Glutamatergic neuron (in vitro differentiated cells): ENCODE measurements at places on chromosomes 1 and 21. TPM values are rescaled to one million over a fixed set of nuclear protein-coding genes. Genes with fewer than 3 reads are reported as not detected.
A peak's percentile ranks its signal among the peaks of the same experiment; 100 is the strongest.

DNA sequence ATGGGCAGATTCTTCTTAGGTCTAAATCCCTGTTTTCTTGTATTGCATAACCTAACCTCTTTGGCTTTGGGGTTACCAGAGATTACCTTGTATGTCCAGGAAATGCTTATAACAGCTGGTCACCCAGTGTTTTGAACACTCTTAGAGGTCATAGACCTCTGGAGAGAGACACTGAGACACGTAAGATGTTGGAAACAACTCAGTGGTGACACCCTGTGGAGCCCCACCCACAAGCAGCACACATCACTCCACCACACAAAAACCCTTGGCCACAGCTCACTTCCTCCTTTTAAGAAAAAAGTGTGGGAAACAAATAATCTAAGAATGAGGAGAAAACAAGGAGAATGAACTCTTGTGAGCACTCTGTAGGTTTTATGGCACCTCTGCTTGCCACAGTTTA is 26.3 kb upstream of the CYP4B1 start:
- H3K36me3 ChIP-seq, result peaks cover 11% of the 10 kb centered on the region
- H3K4me3 ChIP-seq, result no peak overlapping the region
- no peak for DNase-seq
- H3K27ac ChIP-seq, result no peak overlapping the region
- peaks cover 2% of the 10 kb centered on the region for H3K27me3 ChIP-seq

DNA sequence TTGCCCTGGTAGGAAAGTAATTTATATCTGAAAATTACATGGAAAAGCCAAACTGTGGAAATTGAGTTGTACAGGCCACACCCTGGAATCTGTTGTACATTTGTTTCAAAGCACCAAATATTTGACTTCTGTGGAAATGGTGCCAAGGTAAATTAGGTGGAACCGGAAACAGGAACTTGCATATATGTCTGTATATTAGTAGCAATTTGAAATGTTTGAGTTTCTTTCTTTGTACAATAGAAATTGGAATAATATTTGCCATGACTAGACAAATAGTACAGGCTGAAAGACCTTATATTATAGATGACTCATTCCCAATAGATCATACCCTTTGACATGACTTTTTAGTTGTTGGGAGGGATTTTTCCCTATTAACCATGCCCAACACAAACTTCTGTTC is 10.5 kb upstream of the TAF1A start:
- H3K4me1 ChIP-seq, result no peaks in the 10 kb centered on the region
- no peaks in the 10 kb centered on the region for H3K27me3 ChIP-seq
- H3K36me3 ChIP-seq, result no peaks in the 10 kb centered on the region
- no peak overlapping the region for H3K4me3 ChIP-seq
- no peak for DNase-seq
- no peak overlapping the region for H3K27ac ChIP-seq

The PIGR gene
- not detected for total RNA-seq

GRCh38 chr1:207956986-207957385 is 46.1 kb upstream of the CD34 start:
- H3K36me3 ChIP-seq, result no peaks in the 10 kb centered on the region
- peaks cover 2% of the 10 kb centered on the region for H3K27me3 ChIP-seq
- H3K27ac ChIP-seq, result no peak overlapping the region
- no peak overlapping the region for H3K4me3 ChIP-seq
- no peak for DNase-seq
- H3K4me1 ChIP-seq, result no peaks in the 10 kb centered on the region

DNA sequence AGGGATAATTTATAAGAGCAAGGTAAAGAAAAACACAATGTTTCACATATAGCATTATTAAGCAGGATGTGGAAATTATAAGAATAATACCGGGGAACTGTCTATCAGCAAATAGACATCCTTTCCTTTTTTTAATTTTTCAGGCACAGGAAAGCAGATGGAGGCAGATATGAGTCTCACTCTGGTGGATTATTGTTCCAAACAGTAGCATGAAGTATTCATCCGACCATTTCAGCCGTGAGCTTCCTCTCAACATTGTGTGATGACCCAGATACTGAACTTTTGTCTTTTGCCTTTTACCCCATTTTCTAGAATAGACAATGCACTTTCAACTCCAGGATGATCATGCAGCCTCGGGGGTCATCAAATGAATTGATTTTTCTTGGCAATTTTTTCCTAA is 599.8 kb downstream of the ADGRL2 start:
- H3K4me3 ChIP-seq, result no peak overlapping the region
- H3K27me3 ChIP-seq, result no peaks in the 10 kb centered on the region
- H3K27ac ChIP-seq, result no peak overlapping the region
- DNase-seq, result no peak
- peaks cover 8% of the 10 kb centered on the region for H3K4me1 ChIP-seq

- H3K4me3 ChIP-seq, result peak overlapping the region; percentile 87
- DNase-seq, result peak; percentile 59
- no peaks in the 10 kb centered on the region for H3K36me3 ChIP-seq
- H3K27ac ChIP-seq, result peak overlapping the region; percentile 59
Measured at GRCh38 chr1:39409055-39409816, 82.2 kb upstream of the BMP8A start.

- no peaks in the 10 kb centered on the region for H3K27me3 ChIP-seq
- no peaks in the 10 kb centered on the region for H3K36me3 ChIP-seq
- H3K4me3 ChIP-seq, result no peak overlapping the region
- H3K4me1 ChIP-seq, result no peaks in the 10 kb centered on the region
- H3K27ac ChIP-seq, result no peak overlapping the region
Measured at GRCh38 chr1:210359255-210359654, 30.6 kb downstream of the HHAT start.

DNA sequence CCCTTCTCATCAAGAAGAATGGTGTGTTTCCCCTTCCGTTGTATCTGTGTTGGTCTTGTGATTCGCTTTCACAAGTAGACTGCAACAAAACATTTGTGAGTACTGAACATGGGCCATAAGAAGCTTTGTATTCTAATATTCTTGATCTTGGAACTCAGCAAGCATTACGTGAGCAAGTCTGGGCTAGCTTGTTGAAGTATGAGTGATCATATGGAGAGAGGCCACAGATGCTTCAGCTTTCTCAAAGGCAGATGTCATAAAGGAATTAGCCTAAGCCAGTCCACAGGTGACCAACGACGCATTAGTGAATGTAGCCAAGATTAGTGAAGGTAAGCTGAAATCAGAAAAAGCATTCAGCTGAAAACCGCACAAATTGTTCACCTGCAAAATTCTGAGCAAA is 609.6 kb upstream of the NEGR1 start:
- no peaks in the 10 kb centered on the region for H3K36me3 ChIP-seq
- H3K4me1 ChIP-seq, result peaks cover 23% of the 10 kb centered on the region
- peak overlapping the region; percentile 79 for H3K27ac ChIP-seq
- peaks cover 2% of the 10 kb centered on the region for H3K27me3 ChIP-seq
- DNase-seq, result no peak
- H3K4me3 ChIP-seq, result no peak overlapping the region

The ZNF593OS gene
- 4.2 TPM for total RNA-seq

The LRRC3 gene
- 5.8 TPM for total RNA-seq

- H3K36me3 ChIP-seq, result no peaks in the 10 kb centered on the region
- peaks cover 43% of the 10 kb centered on the region for H3K27me3 ChIP-seq
- H3K27ac ChIP-seq, result no peak overlapping the region
- peak overlapping the region; percentile 92 for H3K4me3 ChIP-seq
Measured at GRCh38 chr1:90724926-90725656, 8.0 kb upstream of the BARHL2 start.

The LPAR3 gene
- 14.0 TPM for total RNA-seq

DNA sequence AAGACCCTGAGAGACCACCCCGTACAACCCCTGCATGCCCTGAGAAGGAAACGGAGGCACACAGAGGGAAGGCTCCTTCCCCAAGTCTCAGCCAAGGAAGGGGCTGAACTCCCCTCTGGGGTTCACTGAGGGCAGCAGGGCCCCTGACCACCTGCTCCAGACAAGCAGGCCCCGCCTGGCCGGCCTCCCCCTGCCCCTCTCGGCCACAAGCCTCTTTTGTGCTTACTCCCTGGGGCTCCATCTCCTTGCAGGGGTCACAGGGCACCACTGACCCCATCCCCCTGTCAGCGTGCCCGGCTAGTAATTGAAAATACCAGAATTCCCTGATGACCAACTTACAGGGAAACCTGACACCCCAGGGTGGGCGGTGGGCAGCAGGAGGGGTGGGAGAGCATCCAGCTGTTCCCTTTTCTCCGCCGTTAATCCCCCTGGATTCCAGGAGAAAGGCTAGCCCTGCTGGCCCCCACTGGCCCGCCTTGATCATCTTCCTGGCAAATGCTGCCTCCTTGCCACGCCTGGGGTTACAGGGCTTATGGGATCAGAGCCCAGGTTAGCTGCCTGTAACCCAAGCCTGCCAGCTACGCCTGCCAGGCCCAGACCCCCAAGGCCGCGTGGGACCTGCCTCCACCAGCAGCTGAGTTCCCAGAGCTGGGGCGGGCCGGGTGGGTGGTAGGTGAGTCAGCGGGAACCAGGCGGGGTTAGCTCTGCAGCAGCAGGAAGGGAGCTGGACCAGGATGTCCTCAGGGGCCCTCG is 96.1 kb downstream of the LACTBL1 start:
- peaks cover 12% of the 10 kb centered on the region for H3K27me3 ChIP-seq
- no peak overlapping the region for H3K4me3 ChIP-seq
- no peak overlapping the region for H3K27ac ChIP-seq
- DNase-seq, result peak; percentile 51
- no peaks in the 10 kb centered on the region for H3K36me3 ChIP-seq

DNA sequence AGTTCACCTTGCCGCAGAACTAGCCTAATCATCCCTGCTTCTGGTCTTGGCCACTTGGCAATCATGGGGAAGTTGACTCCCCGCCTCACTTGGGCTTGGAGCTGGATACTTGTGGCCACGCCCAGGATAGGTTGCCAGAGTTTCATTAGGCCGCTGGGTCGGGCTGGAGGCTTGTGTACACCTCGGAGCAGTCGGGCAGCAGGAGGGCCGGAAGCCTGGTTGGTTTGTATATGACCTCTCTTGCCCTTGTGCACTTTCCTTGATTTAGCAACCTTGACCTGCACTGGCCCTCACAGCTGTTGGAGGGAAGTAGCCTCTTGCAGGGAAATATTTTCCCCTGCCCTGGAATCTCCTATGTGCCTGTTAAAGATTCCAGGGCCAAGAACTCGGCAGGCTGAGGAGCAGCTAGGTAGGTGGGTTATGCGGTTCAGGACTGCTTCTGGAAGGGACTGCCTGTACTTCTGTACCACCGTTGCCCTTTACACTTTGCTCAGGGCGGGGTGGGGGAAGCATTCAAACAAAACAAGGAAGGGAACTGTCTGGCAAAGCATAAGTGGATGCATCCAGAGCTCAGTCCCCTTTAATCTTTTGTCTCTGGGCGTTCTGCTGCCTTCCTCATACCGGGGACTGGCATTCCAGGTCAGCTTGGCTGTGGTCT is 83.5 kb downstream of the UCK2 start:
- no peak for DNase-seq
- H3K4me3 ChIP-seq, result no peak overlapping the region
- H3K27me3 ChIP-seq, result no peaks in the 10 kb centered on the region
- H3K4me1 ChIP-seq, result no peaks in the 10 kb centered on the region
- H3K36me3 ChIP-seq, result no peaks in the 10 kb centered on the region

- no peak overlapping the region for H3K4me3 ChIP-seq
- DNase-seq, result no peak
- no peak overlapping the region for H3K27ac ChIP-seq
- H3K36me3 ChIP-seq, result no peaks in the 10 kb centered on the region
- H3K4me1 ChIP-seq, result no peaks in the 10 kb centered on the region
Measured at GRCh38 chr1:161740921-161741320, 8.7 kb upstream of the DUSP12 start.

DNA sequence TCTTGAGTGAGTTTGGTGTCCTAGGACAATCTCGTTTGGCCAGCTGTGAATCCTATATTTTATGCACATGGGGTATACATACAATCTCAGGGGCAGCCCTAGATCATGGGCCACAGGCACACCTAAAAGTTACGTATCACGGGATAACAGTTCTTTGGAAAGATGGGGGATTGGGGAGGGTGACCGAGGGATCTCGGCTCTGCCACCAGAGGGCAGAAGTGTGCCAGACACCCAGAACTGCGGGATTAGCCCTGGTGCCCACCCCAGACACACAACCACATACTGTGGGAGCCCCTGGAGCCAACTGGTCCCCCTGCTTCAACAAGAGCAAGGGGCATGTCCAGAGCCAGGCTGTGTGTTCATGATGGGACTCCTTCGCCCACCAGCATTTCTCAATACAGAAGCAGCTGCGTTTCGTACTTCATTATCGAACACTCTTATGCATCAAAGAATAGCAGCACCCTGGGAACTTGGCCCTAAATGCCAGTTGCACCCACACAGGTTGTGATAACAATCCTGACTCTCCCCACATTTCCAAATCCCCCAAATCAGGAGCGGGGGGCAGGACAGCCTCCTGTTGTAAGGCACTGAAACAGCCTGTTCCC is 37.4 kb downstream of the TMCO4 start:
- H3K4me1 ChIP-seq, result no peaks in the 10 kb centered on the region
- H3K36me3 ChIP-seq, result no peaks in the 10 kb centered on the region
- no peak overlapping the region for H3K27ac ChIP-seq
- H3K4me3 ChIP-seq, result no peak overlapping the region

GRCh38 chr1:236979149-236979900 is 24.9 kb downstream of the MT1HL1 start:
- DNase-seq, result no peak
- H3K27ac ChIP-seq, result peak overlapping the region; percentile 83
- H3K4me3 ChIP-seq, result no peak overlapping the region
- H3K27me3 ChIP-seq, result peaks cover 9% of the 10 kb centered on the region
- peaks cover 6% of the 10 kb centered on the region for H3K36me3 ChIP-seq

The BEST4 gene
- 0.88 TPM for total RNA-seq

The RXFP4 gene
- not detected for total RNA-seq

DNA sequence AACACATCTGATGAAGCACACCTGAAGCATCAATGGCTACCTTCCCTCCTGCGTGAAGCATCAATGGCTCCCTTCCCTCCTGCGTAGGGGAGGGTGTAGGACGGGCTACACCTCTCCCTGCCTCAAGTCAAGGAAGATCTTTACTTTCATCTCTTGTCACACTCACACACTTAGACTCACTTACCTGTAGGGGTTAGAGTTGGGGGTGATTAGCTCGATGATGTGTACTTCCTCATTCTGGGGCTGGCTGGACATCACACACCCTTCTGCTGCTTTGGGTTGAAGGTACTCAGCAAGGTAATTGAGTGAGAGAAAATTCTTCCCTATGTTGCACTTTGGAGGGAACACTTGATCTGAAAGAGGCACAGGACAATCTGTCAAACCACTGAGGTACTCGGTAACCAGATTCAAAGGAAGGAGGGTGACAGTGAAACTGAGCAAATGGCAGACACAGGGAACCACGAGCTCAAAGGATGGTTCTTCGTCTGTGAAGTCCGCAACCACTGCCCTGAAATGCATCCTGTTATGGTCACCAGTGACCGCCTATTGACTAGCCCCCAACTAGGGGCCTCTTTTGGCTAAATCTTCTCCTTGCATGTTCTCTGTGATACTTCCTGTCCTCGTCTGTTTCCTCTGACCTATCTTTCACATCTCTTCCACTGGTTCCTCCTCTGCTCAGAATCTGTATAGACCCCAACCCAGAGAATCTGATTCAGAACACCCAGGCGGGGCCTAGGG is 156.2 kb downstream of the TGFBR3 start:
- no peaks in the 10 kb centered on the region for H3K36me3 ChIP-seq
- H3K27ac ChIP-seq, result no peak overlapping the region
- H3K27me3 ChIP-seq, result no peaks in the 10 kb centered on the region
- H3K4me1 ChIP-seq, result peaks cover 1% of the 10 kb centered on the region
